ENCODE measurements at places on chromosomes 4 and X.

GRCh38 chrX:30589146-30589888 lies 11.8 kb upstream of the TASL start:
- DNase-seq, result no peak

- DNase-seq, result no peak
Observed at GRCh38 chr4:21450331-21450730, 498.2 kb downstream of the KCNIP4 start.

- no peak for DNase-seq
Observed at GRCh38 chrX:80312448-80312847, 107.8 kb upstream of the TENT5D start.

DNA sequence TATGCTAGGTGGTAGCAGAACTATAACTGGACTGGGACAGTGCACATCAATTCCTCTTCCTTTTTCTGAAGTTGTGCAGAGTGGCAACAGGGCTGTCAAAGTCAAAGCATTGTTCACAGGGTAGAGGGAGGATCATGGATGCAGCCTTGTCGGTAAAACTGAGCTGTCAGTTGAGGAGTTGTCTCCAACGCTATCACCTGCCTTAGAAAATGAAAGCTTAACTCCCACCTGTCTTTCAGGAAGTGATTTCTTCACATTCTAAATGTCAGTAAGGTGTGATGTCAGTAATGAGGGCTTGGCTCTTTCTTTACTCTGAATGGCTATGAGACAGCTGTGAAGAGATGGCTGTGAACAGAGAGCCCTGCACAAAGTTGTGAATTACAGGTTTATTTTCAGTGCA lies 66.4 kb upstream of the BANK1 start:
- no peak for DNase-seq

DNA sequence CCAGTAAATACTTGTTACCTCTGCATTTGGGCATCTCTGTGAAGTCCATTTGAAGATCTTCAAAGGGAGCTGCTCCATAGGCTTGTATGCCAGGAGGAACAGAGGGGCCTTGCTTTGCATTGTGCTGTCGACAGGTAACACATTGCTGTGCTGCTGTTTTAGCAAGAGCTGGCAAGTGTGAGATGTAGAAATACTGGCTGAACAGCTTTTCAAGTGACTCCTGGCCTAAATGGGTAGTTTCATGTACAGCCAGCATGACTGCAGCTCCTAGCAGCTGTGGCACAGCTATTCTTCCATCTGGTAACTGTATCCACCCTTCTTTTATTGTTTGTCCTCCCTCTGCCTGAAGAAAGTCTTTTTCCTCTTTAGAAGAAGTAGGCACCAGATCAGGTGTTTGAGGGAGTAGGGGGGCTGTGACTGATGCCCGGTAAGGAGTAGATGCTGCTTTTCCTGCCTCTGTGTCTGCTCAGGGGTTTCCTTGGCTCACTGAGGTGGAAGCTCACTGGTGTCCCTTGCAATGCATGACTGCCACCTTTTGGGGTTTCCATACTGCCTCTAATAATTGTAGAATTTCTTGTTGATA lies 965.3 kb downstream of the CCSER1 start:
- no peak for DNase-seq

GRCh38 chrX:44265559-44265958 lies 77.9 kb downstream of the EFHC2 start:
- DNase-seq, result no peak

DNA sequence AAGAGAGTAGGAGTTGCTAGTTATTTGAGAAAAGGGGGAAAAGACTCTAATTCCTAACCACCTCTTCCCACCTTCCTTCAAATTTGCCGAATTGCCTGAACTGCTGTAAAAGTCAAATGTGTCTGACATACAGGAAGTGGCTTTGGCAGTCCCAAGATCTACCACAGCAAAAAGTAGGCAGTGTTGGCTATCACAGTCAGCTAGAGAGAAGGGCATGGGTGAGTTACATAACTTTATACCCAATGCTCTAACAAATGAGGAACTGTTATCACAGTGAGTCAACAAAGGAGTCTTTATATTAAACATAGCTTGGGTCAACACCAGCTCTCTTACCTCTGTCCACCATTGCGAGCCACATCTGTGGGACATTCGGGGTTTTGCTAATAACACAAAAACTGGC lies 2.4 kb upstream of the MBNL3 start:
- DNase-seq, result no peak

- no peak for DNase-seq
Observed at GRCh38 chr4:184873054-184873453, 47.3 kb upstream of the ACSL1 start.

DNA sequence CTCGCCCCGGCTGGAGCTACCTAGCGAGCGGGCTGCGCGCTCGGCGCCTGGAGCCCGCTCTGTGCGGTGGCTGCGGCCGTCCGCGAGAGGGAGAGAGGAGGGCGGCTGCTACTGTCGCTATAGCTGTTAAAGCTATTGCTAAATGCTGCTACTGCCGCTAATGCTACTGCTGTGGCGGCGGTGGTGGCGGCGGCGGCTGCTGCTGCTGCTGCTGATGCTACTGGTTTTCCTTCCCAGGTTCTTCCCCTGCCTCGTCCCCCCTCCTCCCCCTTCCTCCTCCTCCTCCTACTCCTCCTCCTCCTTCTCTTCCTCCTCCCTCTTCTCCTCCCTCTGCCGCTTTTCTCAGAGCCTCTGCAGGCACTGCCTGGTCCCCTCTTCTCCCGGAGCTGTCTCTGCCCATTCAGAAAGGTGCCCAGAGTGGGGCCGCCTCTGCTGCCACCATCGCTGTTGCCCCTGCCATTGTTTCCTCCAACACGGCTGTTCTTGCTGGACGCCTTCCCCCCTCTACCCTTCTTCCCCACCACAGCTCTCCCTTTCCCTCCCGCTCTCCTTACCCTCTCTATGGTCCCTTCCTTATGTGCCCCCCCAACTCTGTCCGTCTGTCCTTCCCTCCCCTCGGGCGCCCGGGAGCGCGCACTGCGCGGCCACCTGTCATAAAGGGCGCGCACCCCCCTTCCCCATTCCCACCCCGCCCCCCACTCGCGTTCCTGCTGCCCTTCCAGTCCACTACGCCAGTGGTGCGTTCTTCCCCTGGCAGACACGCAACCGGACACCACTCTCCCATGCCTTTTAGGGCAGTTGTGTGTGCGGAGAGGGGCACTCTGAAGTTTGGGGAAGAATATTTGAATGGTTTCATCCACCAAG lies at the start of gene NEXMIF:
Gene NEXMIF (minus strand): TSS at position 228 of the 864 bp plus-strand sequence.
- DNase-seq, result peak; percentile 13

GRCh38 chr4:64713256-64713840 lies 304.1 kb upstream of the TECRL start:
- DNase-seq, result no peak

- DNase-seq, result no peak
Observed at GRCh38 chrX:19183761-19184477, 61.7 kb upstream of the ADGRG2 start.

GRCh38 chr4:70138751-70139150 lies 15.3 kb upstream of the PRR27 start:
- DNase-seq, result no peak

DNA sequence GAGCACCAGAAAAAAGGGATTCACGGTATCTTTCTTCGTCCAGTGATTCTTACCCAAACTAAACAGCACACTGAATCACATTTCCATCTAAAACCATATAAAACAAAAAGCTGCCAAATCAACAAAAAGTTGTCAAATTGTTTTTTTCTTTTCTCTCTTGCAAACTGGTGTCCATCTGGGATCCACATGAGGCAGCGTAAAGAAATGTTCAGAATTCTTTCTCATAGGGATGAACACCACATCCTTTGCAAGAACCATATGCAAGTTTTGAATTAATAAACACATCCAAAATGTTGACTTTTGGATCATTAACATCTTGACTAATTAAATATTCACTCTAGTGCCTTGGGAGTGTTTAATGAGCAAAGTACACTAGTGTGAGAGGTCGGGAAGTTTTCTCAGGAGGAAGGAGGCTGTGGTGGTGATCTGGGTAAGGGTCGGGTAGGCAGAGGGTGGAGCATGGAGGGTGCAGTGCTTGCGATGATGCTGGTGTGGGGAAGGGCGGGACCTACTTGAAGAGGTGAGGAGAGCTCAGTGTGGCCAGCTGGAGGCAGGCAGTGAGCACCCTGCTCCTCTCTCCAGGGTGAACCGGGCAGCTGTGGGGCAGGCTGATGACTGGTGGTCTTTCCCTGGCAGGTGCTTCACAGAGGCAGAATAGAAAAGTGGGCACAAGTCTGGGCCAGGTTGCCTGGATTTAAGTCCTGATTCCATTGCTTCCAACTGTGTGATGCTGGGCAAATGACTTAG lies 72.8 kb downstream of the NSUN7 start:
- DNase-seq, result no peak
